ENCODE measurements at places on chromosomes 11 and 22.

GRCh38 chr11:86069408-86070101 lies 671 bp upstream of the PICALM start:
- DNase-seq, result no peak

DNA sequence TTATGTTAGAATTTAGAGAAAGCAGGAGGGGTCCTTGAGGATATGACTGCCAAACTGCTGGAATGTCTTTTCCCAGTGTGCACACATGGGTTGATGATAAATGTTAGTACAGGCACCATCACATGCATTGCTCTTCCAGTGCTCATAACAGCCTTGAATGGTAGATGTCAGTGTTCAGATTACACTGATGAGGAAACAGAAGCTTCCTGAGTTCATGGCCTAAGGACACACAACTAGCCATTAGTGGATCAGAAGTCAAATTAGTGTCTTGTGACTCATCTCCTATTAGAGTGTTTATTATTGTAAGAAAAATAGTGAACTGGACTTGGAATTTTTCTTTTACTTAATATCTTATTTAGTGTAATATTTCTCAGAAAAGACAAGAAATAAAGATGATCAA lies 241.5 kb downstream of the DDX10 start:
- no peak for DNase-seq

GRCh38 chr11:102341844-102342318 lies 5.1 kb upstream of the BIRC2 start:
- peak; percentile 78 for DNase-seq

- no peak for DNase-seq
Measured at GRCh38 chr11:103907548-103908455, 128.6 kb upstream of the DDI1 start.

- DNase-seq, result no peak
Measured at GRCh38 chr22:28244757-28245156, 325.7 kb upstream of the PITPNB start.

DNA sequence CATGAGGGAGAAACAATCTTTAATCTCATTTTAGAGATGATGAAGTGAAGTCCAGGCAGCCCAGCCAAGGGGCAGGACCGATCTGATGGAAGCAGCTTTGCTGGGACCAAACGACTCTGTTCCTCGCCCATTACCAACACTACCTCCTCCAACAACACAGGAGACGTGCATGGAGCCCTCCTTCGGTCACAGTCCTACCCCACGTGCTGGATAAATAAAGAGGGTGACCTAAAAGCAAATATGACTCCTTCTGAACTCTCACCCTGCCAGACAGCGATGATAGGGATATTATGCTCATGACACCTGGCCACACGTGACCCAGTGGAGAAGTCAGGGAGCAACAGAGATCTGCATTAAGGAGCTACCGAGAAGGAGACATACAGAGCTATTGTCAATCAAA lies 26.0 kb downstream of the SCGB1A1 start:
- no peak for DNase-seq

GRCh38 chr11:19633276-19633675 lies 79.4 kb upstream of the NAV2 start:
- no peak for DNase-seq

DNA sequence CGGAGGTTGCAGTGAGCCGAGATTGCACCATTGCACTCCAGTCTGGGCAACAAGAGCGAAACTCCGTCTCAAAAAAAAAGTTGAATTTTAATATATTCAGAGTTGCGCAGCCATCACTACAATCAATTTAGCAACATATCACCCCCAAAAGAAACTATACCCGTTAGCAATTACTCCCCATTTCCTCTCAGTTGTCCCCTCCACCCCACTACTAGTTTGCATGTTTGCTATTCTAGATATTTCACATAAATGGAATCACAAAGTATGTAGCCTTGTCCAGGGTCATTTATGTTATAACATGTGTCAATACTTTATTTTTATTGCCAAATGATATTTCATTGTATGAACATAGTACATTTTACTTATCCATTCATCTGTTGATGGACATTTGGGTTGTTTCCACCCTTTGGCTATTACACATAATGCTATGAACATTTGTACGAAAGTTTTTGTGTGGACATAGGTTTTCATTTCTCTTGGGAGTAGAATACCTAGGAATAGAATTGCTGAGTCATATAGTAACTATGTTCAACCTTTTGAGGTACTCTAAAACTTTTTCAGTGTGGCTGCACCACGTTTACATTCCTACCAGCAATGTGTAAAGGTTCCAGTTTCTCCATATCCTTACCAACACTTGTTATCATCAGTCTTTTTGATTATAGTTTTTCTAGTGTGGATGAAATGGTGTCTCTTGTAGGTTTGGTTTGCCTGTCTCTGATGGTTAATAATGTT lies 2.2 kb downstream of the ZNF143 start:
- DNase-seq, result no peak

- no peak for DNase-seq
Measured at GRCh38 chr22:20035375-20036083, 14.6 kb downstream of the TANGO2 start.

DNA sequence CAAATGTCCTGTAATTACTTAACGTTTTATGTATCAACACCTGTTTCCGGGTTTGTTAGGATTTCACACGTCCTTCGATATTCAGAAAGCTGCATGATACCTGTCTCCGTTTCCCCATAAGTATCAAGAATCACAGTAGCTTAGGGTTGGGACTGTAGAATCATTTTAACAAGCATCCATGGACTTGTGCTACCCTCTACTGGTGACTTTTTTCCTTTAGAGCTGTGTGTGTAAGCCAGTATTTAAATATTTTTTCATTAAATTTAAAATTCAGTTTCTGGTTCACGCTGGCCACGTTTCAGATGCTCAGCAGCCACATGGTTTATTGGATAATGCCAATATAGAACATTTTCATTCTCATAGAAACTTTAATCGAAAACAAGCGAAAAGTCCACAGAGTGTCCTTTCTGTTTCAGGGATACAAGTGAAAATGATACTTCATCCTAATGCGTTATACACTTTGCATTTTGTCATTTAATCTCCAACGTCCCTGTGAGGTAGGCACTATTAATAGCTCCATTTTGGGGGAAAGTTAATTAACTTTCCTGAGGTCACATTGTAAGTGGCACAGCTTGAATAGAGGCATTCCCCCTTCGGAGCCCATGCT lies 61.5 kb upstream of the SLC25A18 start:
- no peak for DNase-seq

GRCh38 chr11:70191495-70192140 lies 11.5 kb upstream of the FADD start:
- peak; percentile 82 for DNase-seq

DNA sequence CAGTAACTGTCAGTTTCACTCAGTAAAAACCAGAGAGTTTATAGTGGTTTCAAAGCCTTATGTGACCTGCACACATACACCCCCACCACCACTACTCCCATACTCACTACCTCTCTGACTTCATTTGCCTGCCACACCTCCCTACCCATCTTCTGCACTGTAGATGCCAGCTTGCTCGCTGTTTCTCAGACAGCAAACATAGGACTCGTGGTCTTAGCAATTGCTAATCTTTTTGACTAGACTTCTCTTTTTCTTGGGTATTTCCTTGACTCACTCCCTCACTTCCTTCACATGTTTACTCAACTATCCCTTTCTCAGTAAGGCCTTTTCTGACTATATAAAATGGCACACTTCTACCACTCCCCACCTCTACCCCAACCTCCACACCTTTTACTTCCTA lies 27.8 kb downstream of the CEP295 start:
- DNase-seq, result no peak

GRCh38 chr11:117730208-117730800 lies 66.7 kb downstream of the DSCAML1 start:
- no peak for DNase-seq

DNA sequence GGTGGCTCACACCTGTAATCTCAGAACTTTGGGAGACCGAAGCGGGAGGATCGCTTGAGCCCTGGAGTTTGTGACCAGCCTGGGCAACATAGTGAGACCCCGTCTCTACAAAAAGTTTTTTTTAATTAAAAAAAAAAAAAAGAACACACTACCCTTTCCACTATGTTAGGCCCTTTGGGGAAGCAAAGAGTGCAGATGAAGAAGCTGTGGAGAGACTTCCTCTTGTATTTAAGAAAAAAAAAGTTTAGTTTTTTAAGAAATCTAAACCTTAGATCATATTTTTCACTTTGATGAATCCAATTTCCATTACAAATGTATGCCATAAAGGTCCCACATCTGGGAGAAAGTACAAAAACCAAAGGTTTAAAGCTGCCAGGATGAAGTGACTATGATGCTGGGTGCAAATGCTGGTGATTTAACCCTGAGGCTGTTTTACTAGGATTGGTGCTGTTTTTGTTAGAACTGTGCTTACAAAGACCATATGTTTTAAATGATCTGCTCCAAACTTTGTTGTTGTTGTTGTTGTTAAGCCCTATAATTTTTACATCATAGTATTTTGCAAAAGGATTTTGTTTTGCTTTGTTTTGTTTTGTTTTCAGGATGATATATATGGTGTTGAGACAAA lies 28.9 kb upstream of the ACER3 start:
- no peak for DNase-seq

GRCh38 chr11:31636983-31637382 lies 127.4 kb downstream of the ELP4 start:
- no peak for DNase-seq

- DNase-seq, result peak; percentile 91
Measured at GRCh38 chr22:50613291-50613981, 12.8 kb downstream of the MAPK8IP2 start.

GRCh38 chr22:32335471-32335870 lies 22.2 kb upstream of the RFPL3 start:
- no peak for DNase-seq

- DNase-seq, result no peak
Measured at GRCh38 chr11:80466570-80466969, 1025.7 kb upstream of the TENM4 start.

- DNase-seq, result no peak
Measured at GRCh38 chr22:29369460-29369859, 18.9 kb downstream of the AP1B1 start.

DNA sequence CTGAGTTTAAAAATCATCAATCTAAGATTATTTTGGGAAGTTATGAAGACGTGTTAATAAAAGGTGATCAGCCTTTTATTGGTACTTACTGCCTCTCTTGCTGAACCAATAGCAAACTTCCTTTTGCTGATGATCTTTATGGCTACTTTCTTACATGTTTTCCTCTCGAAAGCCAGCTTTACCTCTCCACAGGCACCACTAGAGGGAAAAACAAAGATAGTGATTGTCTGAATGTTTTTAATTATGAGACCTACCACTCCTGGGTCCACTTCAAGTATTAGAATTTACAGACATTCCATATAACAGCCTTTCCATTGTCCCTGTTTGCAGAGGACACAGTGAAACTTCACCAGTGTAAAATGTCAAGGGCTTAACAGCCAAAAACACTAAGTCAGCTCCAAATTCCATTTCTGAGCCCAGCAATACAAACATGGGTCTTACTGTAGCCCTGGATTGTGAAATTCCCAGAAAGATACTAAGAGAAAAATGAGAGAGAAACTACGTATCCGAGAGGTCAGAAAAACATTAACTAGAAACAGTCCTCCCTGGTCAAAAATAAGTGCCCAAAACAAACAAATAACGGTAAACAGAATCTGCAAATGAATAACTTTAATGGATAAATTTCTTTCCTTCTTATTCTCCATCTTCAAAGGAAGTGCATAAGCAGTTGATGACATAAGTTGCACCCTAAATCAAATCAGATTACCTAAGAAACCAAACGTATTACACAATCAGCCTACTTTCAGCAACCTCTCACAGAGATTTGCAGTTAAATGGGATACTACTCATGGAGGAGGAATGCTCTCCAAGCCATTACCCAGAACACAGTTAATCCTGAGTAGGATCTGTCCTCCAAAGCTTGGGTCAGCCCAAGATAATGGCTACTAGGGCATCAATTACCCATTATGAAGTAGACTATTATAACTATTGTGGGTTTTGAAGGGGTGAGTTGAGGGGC lies 29.5 kb downstream of the CHEK2 start:
- no peak for DNase-seq

DNA sequence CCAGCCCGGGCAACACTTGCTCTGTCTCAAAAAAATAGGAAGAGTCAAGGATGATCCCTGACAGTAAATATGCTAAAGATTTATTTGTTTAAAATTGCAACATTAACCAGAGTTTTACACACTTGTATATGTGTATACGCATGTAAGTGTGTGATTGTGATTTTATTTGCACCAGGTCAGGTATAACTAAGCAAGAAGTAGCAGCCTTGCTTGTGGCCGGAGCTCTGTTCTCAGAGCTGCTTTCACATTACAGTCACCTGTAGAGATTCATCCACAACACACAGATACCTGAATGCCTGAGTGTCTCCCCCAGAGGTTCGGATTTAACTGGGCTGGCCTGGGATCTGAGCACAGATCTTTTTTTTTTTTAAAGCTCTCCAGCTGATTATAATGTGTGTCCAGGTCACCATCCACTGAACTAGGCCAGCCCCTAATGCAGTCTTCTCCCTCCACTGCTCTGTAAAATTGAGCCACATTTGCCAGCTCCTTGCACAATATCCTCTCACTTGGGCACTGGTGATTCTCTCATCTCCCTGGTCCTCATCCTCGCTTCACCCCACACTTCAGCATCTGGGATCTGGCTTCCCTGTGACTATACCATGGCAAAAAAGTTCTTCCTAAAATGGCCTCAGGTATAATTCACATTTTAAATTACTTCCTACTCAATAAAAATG lies 48.3 kb downstream of the LIF start:
- DNase-seq, result peak; percentile 18

GRCh38 chr22:26825960-26826935 lies 168.9 kb downstream of the MIAT start:
- no peak for DNase-seq

- DNase-seq, result no peak
Measured at GRCh38 chr11:110479108-110480101, 49.7 kb downstream of the FDX1 start.

- DNase-seq, result no peak
Measured at GRCh38 chr22:43622886-43623285, 189.2 kb downstream of the EFCAB6 start.

GRCh38 chr22:29854432-29854831 lies 16.4 kb upstream of the ASCC2 start:
- DNase-seq, result no peak

DNA sequence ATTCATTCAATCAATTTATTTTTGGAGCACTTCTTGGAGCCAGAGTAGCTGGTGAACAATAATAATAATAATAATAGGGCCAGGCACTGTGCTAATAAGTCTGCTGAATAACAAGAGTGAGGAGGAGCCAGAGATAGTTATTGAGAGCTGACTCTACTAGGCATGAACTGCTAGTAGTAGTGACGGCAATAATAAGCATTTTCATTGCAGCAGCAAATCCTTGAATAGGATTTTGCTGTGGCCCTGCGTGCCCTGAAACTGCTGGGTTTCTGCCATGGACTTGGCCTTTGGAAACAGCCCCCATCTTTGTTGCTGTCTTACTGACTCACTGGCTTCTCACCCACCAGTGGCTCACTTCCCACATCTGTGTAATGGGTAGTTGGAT lies 545.9 kb downstream of the MIAT start:
- no peak for DNase-seq

GRCh38 chr11:117634756-117635603 lies 162.0 kb downstream of the DSCAML1 start:
- no peak for DNase-seq

GRCh38 chr11:17414992-17415391 lies 26.5 kb upstream of the KCNJ11 start:
- no peak for DNase-seq
